Fibroblast of lung (primary cell): ENCODE measurements at places on chromosomes 4 and X. TPM values are rescaled to one million over a fixed set of nuclear protein-coding genes. Genes with fewer than 3 reads are reported as not detected.

DNA sequence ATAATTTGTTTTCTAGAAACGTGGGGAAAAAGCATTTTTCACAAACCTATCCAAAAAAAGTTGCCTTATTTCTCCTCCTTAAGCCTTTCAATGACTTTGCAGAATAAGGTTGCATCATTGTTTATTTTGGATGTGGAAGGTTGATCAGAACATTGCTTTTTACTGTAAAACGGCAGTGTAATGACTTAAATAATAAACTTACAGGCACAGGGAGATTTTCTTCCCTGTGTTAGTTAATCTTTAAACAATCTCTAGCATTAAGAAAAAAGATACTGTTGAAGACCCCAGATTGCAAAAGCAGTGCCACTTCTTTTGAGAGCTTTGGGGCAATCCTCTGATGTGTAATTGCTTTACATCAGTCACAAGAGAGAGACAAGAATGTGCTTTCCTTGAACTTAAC is 153.4 kb downstream of the ARX start:
- DNase-seq: peak; percentile 25

- no peak for DNase-seq
Measured at GRCh38 chrX:19003756-19004155, 19.8 kb upstream of the PHKA2 start.

SYTL5 gene
- under 0.01 and 1.5 TPM in 2 replicates for total RNA-seq

ARX gene
- total RNA-seq: not detected in 2 replicates

DNA sequence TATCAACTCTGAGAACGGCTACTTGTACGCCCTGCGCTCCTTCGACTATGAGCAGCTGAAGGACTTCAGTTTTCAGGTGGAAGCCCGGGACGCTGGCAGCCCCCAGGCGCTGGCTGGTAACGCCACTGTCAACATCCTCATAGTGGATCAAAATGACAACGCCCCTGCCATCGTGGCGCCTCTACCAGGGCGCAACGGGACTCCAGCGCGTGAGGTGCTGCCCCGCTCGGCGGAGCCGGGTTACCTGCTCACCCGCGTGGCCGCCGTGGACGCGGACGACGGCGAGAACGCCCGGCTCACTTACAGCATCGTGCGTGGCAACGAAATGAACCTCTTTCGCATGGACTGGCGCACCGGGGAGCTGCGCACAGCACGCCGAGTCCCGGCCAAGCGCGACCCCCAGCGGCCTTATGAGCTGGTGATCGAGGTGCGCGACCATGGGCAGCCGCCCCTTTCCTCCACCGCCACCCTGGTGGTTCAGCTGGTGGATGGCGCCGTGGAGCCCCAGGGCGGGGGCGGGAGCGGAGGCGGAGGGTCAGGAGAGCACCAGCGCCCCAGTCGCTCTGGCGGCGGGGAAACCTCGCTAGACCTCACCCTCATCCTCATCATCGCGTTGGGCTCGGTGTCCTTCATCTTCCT is 2.7 kb downstream of the PCDH10 start:
- DNase-seq: peak; percentile 64

RADX gene
- total RNA-seq: 0.77 and 1.7 TPM in 2 replicates

- DNase-seq: no peak
Measured at GRCh38 chr4:170091069-170091696, 1.4 kb upstream of the AADAT start.

DNA sequence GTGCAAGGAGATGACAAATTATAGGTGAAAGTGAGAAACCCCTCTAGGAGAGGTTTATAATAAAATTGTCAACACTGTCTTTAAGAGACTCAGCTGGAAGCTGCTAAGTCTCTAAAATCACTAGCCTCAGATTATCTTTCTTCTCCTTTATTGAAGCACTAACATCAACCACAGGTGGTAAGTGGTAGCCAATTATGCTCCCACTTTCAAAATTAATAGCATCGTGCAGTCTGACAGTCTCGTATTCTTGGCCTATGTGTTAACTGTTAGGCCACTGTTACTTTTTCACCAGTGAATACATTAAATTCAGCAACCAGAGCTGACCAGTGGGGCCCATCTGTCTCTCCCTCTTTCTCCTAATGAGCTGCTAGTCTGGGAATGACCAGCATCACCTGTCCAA is 674.1 kb downstream of the RAPGEF2 start:
- DNase-seq: no peak

DNA sequence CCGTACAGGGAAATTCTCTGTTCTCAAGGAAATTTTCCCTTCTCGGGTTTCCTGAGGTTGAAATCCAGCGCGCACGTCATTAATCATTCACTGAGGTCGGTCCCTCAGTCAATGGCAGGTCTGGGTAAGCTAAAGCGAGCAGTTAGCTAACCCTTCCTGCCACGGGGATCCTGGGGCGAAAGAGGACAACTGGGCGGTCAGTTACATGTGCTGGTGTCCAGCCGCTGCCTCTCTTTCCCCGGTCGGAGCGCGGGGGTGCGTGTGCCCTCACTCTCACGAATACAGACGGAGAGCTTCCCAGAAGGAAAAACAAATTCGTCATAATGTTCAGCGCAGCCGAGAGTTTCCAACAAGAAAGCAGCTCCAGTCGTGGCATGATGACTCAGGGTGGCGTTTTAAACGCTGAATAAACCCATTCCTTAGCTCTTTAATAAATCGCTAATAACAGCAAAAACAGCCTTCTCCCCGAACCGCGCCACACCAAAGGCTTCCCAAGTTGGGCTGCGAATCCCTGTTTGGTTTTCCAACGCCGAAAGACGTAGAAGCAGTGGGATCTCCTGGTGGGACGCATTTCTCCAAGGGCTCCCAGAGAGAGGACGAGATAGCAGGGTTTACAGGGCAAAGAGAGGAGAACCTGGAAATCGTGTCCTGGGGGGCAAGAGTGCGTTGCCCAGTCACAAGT is 752 bp upstream of the FGF5 start:
- DNase-seq: peak; percentile 82

HUWE1 gene
- 85.5 and 146 TPM in 2 replicates for total RNA-seq

DNA sequence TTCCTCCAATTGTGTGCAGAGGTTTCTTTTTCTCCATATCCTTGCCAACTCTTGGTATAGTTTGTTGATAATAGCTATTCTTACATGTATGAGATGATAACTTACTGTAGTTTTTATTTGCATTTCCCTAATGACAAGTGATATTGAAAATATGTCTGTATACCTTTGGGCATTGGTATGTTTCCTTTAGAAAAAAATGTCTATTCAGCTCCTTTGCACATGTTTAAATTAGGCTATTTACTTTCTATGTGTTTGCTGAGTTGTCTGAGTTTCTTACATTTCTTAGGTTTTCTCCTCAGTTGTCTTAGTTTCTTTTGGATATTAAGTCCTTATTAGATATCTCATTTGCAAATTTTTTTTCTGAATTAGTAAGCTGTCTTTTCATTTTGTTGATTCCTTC is 487.3 kb upstream of the EPHA5 start:
- no peak for DNase-seq

DNA sequence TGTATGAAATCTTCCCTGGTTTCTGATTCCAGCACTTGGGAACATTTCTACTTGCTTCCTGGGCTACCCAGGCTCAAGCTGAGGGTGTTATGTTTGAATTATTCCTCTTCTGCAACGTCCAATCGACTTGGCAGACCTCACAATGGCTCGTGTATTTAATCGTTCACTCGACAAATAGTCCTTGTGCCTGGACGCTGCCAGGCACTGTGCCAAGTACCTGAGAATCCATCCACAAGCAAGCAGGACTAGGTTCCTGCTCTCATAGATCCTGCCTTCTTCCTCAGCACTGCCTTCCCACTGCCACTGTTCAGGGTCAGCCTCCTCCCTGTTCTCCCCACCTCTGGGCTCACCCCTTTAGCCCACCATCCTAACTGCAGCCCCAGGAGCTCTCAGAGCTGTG is 113.3 kb downstream of the EFNB1 start:
- DNase-seq: no peak

MAOB gene
- 2.1 and 4.6 TPM in 2 replicates for total RNA-seq

DNA sequence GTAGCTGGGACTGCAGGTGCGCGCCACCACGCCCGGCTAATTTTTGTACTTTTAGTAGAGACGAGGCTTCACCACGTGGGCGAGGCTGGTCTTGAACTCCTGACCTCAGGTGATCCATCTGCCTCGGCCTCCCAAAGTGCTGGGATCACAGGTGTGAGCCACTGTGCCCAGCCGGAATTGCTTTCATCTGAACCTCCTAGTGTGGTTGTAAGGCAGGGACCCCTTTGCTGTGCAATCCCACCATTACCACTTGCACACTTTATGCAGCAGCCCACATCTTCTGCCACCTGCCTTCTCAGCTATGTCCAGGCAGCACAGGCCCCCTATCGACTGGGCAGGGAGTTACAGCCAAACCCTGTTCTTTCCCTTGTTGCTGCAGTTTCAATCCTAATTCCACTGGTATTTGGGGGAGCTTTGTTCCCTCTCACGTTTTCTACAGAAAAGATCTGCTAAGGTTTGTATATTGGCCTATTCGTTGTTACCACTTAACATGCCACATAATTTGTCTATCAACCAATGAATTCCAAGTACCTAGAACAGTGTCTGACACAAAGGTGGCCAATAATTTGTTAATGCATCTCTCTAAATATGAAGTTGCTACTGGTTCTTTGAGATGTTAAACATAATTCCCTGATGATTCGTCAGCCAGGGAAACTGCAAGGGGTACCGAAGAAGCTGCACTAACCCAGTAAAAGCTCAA is 6.5 kb downstream of the RPL39 start:
- DNase-seq: peak; percentile 11

DNA sequence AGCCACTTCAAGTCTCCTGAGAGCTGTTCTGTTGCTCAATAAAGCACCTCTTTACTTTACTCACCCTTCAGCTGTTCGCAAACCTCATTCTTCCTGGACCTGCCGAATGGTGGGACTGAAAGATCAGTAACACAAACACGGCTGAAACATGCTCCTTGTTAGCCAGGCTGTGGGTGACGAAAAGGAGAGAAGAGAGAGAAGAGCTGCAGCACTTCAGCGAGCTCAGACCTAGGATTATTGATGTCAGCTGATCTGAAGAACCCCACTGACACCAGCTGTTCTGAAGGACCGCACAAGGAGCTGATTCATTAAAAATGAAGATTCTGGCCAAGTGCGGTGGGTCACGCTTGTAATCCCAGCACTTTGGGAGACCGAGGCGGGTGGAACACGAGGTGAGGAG is 2020.0 kb upstream of the ADGRL3 start:
- no peak for DNase-seq

- peak; percentile 58 for DNase-seq
Measured at GRCh38 chrX:100685284-100685996, 41.4 kb downstream of the SRPX2 start.

H2AZ1 gene
- 108 and 132 TPM in 2 replicates for total RNA-seq

DNA sequence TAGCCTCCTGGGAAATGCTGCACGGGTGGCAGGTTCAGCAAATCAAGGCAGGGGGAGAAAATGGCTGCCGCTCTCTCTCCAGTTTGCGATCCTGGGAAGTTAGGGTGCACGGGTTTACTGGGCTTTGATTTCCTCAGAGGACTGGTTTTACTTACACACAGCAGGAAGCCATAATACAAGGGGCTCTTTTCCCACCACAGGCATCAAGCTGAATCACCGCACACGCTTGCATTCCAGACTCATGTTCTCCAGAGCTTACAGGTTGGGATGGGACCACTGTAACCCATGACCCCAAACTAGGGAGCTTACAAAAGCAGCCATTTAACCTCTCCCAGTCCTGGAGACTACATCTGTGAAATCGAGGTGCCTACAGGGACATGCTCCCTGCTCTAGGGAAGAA is 159.8 kb downstream of the DHRSX start:
- DNase-seq: no peak

CTPS2 gene
- 9.9 and 10.0 TPM in 2 replicates for total RNA-seq

- no peak for DNase-seq
Measured at GRCh38 chr4:82578935-82579334, 17.1 kb upstream of the TMEM150C start.

DNA sequence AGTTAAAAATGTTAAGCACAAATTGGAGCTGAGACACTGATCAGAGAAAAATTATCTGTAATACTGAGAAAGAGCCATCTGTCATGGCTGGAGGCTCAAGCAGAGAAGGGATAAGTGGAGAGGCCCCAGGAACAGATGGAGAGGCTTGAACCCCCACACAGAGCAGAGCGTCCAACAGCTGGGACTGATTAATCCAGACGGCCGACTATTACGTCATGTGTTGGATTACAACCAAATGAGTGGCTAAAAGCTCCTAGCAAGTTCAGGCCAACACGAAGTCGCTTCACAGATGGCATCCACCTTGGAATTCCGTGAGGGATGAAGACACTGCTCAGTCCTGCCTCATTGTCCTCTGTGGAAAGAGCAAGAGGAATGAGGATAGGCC is 57.7 kb upstream of the ATXN3L start:
- peak; percentile 89 for DNase-seq

OPHN1 gene
- 8.3 and 8.5 TPM in 2 replicates for total RNA-seq

GRCh38 chrX:47651043-47651905 is 911 bp upstream of the ELK1 start:
- no peak for DNase-seq

PAGE1 gene
- not detected in 2 replicates for total RNA-seq

GRCh38 chrX:18973527-18974192 is 10.3 kb downstream of the PHKA2 start:
- DNase-seq: no peak

GRCh38 chr4:40881851-40882250 is 132.1 kb downstream of the NSUN7 start:
- no peak for DNase-seq

- no peak for DNase-seq
Measured at GRCh38 chr4:11416071-11416766, 12.5 kb downstream of the HS3ST1 start.

GRCh38 chr4:180380733-180381132 is 1862.5 kb upstream of the TENM3 start:
- peak; percentile 83 for DNase-seq

- no peak for DNase-seq
Measured at GRCh38 chrX:2872671-2873277, 44.0 kb downstream of the GYG2 start.

GRCh38 chr4:37721995-37722638 is 35.9 kb upstream of the RELL1 start:
- no peak for DNase-seq

GRCh38 chrX:40189637-40190036 is 91.9 kb upstream of the BCOR start:
- DNase-seq: no peak

GRCh38 chr4:187479511-187479910 is 516.1 kb upstream of the ZFP42 start:
- peak; percentile 21 for DNase-seq

RBM46 gene
- total RNA-seq: under 0.01 TPM in 1 of 2 replicates, not detected in the other

DNA sequence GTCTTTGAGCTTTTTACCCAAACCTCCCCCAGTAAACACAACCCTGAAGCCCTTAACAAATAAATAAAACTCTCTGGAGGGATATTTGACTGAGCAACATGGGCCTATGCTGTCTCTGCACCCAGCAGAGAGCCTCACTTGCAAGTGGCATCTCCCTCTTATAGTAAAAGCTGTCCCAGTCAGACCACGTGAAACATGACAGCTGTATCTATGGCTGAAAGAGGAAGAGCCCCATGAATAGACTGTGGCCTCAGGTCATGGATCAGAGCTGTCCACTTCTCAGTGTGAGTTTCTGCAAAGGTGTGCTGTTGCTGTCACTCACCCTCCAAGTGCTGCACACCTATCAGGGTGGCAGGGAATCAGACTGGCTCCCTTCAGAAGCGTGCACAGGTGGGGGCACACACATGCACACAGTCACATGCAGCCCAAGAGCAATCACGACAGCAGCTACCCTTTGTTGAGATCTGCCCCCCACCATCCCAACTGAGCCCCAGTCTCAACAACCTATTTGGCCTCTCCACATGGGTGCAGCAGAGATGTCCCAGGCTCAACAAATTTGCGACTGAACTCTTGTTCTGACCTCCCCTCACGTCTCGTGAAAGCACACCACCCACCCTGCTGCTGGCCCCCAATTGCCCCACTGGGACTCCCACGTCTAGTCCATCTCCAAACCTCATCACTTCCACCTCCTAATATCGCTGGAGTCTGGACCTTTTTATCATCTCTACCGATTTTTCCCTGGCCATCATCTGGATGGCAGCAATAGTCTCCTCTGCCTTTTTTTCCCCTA is 45.6 kb downstream of the NAT8L start:
- no peak for DNase-seq
